ENCODE measurements at places on chromosomes 4 and X.

GRCh38 chr4:144723471-144723870 lies 77.5 kb downstream of the HHIP start:
- no peak for DNase-seq

DNA sequence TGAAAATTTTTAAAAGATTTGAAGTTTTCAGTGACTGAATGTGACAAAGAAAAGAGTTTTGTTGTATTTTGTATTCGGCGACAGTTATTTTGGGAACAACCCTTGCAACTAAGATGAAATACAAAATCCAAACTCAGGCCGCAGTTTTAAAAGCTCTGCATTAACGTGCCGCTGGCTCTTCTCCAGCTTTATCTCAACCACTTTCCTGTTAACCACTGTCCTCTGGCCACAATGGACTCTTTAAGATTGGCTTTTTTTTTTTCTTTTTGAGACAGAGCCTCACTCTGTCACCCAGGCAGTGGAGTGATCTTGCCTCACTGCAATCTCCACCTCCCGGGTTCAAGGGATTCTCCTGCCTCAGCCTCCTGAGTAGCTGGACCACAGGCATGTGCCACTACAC lies 22.1 kb upstream of the AMTN start:
- DNase-seq, result no peak

DNA sequence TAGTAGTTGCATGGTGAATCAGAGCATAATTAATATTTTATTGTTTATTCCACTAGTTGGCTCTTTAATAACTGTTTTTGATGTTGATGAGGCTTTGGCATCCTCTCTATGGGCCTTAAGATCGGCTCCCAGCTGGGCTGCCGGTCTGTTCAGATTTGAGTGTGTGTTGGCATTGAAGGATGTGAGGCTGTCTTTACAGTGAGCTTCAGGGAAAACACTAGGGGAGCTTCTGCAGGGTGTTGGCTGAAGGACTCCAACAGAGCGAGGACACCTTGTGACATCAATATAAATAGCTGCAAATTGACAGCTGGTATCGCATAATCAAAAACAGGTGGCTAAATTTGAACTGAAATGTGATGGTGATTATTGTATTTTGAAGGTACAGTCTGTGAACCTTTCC lies 322.0 kb downstream of the FSTL5 start:
- DNase-seq, result no peak

DNA sequence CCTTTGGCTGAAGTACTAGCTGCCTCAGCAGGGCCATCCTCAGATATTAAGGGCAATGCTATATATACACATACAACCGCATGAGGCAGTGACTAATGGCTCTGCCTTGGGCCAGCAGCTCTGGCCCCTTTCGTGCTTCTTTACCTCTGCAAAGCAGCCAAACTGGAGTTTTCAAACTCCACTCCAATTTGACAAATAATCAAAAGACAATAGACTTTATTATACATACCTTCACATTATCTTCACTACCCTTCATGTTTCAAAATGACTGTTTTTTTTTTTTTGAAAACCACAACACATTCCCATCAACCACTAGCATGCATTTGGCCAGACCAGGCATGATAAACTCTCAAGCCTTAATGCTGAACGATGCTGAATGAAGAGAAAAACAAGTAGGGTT lies 187.7 kb downstream of the ENOX2 start:
- DNase-seq, result no peak

DNA sequence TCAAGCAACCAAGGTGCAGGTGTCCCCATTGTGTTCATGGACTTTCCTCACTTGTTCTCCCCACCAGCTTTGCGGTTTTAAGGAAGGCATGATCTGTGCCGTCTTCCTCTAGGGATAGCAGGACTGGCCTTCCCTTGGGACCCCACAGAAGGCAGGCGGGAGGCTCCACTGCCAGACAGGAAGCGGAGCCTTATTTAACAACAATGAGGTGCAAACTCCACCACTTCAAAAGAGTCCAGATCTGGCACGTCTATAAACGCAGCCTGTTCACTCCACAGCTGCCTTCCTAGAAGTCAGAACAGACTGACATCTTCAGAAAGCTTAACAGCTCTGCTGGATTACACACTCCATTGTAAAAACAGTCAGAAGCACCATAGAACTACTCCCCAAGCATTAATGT lies 1.7 kb upstream of the GPR143 start:
- DNase-seq, result no peak

DNA sequence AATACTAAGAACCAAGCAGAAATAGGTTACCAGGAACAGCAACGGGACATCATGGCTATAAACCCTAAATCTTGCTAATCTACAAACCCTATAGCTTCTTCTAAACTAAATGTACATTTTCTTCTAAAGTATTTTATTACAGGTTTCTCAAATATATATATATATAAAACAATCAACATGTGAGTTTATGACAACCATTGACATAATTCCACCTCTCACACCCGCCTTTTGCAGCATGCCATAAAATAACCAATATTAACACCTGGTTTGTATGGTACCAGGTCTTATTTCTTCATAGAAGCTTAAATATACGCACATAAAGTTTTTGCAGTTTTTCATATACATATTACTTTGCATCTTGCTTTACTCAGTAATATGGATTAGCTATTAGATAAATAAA lies 955.3 kb upstream of the LCORL start:
- no peak for DNase-seq

- no peak for DNase-seq
Observed at GRCh38 chr4:136861091-136861490, 671.2 kb downstream of the PCDH18 start.

DNA sequence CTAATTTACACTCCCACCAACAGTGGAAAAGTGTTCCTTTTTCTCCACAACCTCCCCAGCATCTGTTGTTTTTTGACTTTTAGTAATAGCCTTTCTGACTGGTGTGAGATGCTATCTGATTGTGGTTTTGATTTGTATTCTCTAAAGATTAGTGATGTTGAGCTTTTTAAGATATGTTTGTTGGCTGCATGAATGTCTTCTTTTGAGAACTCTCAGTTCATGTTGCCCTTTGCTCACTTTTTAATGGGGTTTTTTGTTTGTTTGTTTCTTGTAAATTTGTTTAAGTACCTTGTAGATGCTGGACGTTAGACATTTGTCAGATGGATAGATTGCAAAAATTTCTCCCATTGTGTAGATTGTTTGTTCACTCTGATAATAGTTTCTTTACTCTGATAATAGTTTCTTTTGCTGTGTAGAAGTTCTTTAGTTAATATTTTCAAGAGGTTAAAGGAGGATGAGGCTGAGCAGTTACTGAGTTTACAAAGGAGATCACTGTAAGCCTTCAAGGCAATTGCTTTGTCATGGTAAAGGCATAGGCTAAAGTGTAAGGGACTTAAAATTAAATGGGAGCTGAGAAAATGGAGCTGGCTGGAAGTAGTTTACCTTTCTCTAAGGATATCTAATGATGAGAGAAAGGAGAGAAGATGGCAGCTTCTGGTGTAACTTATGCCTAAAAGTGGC lies 323.4 kb downstream of the PCDH7 start:
- no peak for DNase-seq

- DNase-seq, result no peak
Observed at GRCh38 chrX:48045410-48046311, 25.8 kb downstream of the ZNF630 start.

DNA sequence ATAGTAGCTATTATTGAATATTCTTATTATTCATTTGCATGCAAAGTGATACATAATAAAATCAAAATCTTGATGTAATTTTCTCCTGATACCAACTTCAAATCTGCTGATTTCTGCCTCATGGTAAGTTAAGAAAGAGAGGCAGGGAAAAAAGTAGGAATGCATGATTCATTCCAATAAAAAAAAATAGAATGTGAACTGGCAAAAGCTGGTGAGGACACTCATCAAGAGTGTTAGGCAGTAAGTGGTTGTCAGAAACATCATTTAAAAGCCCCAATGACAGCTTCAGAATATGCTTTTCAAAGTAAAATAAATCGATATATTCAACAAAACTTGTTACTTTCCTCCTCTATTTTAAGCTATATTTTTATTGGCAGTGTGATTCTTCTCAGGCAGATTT lies 979.1 kb downstream of the TECRL start:
- no peak for DNase-seq

- no peak for DNase-seq
Observed at GRCh38 chr4:72857787-72858186, 211.7 kb downstream of the COX18 start.

DNA sequence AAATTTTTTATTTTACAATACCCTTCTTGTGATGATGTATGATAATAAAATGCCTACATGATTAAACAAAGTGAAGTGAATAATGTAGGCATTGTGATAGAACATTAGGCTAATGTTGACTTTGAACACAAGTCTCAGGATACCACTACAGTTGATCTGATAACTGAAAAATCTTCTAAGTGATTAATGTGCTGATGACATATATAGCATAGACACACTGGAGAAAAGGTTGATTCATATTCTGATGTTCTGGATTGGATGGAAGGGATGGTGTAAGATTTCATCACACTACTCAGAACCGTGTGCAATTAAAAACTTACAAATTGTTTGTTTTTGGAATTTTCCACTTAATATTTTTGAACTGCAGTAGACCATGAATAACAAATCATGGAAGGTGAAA lies 738.5 kb downstream of the TECRL start:
- DNase-seq, result no peak

DNA sequence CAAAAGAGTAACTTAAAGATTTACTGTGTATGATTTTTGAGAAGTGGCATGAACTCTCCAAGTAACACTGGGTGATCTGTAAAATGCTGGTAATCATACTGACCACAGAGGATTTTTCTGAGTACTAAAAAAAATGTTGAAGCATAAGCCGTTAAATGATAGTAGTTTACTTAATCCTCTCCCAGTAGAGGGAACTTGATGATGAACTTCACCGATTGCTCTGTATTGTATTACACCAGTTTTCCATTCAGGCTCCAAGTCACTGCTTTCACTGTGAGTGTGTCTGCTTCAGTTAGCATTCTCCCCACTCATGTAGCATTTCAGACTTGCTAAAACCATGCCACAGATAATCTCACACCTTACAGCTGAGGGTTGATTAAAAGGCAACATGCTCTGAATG lies 294.1 kb downstream of the GBA3 start:
- DNase-seq, result no peak

- no peak for DNase-seq
Observed at GRCh38 chr4:22991576-22991975, 298.8 kb downstream of the GBA3 start.

- no peak for DNase-seq
Observed at GRCh38 chr4:113941836-113942235, 37.6 kb downstream of the ARSJ start.

GRCh38 chr4:186942758-186943377 lies 219.2 kb upstream of the FAT1 start:
- no peak for DNase-seq

DNA sequence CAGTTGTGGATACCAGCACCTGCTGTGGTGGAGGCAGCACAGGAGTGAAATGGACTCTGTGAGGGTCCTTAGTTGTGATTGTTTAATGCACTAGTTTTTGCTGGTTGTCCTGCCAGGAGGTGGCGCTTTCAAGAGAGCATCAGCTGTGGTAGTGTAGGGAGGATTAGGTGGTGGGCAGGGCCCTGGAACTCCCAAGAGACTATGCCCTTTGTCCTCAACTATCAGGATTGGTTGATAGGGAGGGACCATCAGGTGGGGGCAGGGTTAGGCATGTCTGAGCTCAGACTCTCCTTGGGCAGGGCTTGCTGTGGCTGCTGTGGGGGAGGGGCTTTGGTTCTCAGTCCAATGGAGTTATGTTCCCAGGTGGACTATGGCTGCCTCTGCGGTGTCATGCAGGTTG lies 121.9 kb downstream of the RRAGB start:
- DNase-seq, result no peak

GRCh38 chrX:10750581-10750980 lies 130.2 kb upstream of the MID1 start:
- no peak for DNase-seq

- DNase-seq, result no peak
Observed at GRCh38 chr4:184812199-184812542, 13.6 kb downstream of the ACSL1 start.

DNA sequence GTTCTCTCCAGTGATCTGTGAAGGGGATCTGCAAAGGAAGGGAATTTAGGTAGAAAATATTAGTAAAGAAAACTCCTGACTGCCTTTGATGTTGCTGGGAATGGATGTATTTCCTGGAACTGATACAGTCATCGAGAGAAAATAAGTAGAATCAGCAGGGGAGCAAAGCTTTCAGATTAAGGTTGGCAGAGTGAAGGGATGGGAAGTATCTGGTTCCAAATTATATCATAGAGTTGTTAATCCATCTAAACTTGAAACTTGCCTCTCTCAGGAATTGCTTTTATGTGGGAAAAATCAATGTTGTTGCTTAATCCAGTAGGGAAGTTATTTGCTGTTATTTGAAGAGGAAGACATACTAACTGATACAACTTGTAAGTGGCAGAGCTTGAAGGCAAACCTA lies 19.3 kb downstream of the EPHA5 start:
- DNase-seq, result no peak

- DNase-seq, result no peak
Observed at GRCh38 chrX:50067435-50068284, 133.1 kb downstream of the AKAP4 start.

- no peak for DNase-seq
Observed at GRCh38 chr4:165827018-165827417, 46.0 kb upstream of the TLL1 start.

GRCh38 chr4:79907001-79907400 lies 166.0 kb downstream of the ANTXR2 start:
- no peak for DNase-seq

GRCh38 chrX:133325422-133325821 lies 89.9 kb downstream of the GPC4 start:
- no peak for DNase-seq

DNA sequence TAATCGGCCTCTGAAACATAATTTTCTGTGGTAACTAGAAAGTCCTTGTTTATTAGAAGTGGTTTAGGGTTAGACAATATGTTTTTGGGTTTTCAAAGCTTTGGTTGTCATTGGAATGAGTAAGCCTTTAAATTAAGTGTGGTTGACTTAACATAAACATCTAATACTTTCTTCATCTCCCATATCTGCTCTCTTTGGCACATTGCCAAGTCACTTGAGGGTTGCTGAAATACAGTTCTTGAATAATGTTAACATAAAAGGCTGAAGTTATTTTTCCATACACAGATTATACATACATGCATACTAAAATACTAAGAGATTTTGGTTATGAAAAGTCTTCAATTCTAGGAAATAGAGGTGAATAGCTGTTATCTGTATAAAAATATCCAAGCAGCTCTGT lies 241.7 kb upstream of the BMP3 start:
- no peak for DNase-seq

DNA sequence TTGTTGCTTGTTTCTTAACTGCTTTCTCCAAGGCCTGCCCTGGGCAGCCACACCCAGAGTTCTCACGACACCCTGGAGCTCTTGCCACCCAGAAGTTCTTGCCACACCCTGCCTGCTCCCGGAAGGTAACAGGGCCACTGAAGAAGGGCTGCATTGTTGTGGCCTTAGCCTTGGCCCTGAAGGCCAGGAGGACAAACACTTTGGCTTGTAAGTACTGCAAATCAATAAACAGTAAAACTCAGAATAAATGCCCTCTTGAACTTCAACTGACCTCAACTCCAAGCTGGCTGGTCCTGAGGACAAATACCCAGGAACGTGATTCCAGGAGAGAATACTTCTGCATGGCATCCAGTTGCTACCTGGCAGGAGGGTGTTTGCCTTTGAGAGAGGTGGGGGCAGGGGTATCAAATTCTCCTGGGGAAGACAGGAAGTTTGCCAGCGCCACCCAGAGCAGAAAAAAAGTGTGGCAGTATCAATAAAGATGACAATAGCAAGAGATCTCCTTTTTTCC lies 54.1 kb downstream of the TLR10 start:
- no peak for DNase-seq
